ENCODE measurements at places on chromosomes 11 and 22.
A peak's percentile ranks its signal among the peaks of the same experiment; 100 is the strongest.

DNA sequence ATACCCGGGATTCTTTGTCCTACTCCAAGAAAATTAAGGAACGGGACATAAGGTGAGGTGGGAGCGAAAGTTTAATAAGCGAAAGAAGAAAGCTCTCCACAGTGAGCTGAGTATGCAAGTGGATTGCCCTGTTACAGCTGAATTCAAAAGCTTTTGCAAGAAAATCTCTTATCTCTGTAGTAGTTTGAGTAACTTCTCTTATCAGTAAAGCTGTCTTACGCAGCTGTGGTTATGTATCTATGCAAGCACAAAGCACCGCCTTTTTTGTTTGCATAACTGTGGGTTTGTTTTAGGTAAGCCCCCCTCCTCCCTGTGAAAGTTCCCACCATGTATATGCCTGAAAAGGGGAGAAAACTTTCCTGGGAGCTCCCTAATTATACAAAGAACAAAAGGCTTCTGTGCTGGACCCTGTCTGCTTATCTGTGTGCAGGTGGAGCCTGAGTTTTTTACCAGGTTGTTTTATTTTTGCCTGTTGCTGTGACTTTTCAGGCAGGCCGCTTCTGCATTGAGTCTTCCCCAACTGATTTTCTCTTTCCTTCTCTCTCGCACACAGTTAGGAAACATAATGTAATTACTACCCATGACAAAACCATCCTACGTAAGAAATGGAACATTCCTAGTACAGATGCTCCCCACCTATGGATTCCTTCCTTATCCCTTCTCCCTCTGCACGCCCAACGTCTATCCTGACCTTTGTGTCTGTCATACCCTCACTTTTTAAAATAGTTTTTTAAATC is 837 bp upstream of the PLAAT5 start:
- DNase-seq: no peak

DNA sequence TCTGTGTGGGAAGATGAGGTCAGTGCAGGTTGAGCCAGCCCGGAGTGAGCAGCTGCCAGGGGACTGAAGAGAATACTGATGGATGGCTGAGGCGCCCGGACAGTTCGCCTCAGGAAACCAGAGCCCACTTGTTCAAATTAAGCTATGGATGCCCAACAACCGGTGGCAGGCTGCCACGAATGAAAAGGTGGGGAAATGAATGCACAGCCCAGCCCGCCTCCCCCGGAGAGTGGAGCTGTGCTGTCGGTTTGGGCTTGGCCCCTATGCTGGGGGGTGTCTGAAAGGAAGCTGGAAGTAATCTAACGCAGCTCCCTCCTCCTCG is 21.9 kb downstream of the HSPA8 start:
- no peak for DNase-seq

- DNase-seq: no peak
Observed at GRCh38 chr11:45150301-45150700, 3.9 kb downstream of the PRDM11 start.

- peak; percentile 17 for DNase-seq
Observed at GRCh38 chr22:46936378-46936903, 174.0 kb downstream of the TBC1D22A start.

- DNase-seq: peak; percentile 14
Observed at GRCh38 chr22:49979587-49980264, 19.2 kb downstream of the PIM3 start.

GRCh38 chr11:733072-733471 is 14.2 kb upstream of the TALDO1 start:
- no peak for DNase-seq

DNA sequence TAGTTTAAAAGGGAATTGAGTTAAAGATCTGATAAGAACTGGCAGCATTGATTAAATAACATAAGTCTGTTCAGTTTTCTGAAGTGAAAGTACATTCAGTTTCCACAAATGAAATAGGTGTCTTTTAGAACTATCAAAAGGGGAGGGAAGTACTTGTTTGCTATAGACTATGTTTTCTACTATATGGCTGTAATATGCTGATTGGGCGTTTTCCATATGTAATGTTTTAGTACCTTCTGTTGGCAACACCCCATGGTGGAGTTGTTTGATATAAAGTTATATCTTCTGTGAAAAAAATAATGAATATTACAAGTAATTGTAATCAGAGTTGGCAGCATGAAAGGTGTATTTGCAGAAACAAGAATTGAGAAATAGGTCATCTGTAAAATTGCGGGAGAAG is 237.6 kb downstream of the JRKL start:
- DNase-seq: no peak

- DNase-seq: peak; percentile 53
Observed at GRCh38 chr11:134412203-134413042, at the start of gene B3GAT1. TSS of gene B3GAT1 (minus strand) at chr11:134412242. CDS start at chr11:134387659, 24,583 bp downstream.

DNA sequence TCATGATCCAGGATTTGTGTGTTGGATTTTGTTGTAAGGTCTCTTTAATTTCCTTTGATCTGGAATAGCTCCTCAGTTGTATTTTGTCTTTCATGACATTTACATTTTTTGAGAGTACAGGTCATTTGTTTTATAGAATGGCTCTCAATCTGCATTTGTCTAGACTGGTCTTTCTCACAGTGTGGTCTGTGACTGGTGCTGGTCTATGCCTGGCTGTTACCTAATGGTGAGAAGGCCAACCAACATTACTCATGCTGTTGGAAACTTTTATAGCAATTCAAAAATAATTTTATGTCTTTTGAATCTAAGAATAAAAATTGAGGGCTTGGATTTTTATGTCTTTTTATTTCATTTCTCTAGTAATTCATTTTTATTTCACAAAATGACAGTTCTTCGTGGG is 3.9 kb upstream of the NCR3LG1 start:
- no peak for DNase-seq

- no peak for DNase-seq
Observed at GRCh38 chr11:81030186-81030585, 1589.4 kb upstream of the TENM4 start.

DNA sequence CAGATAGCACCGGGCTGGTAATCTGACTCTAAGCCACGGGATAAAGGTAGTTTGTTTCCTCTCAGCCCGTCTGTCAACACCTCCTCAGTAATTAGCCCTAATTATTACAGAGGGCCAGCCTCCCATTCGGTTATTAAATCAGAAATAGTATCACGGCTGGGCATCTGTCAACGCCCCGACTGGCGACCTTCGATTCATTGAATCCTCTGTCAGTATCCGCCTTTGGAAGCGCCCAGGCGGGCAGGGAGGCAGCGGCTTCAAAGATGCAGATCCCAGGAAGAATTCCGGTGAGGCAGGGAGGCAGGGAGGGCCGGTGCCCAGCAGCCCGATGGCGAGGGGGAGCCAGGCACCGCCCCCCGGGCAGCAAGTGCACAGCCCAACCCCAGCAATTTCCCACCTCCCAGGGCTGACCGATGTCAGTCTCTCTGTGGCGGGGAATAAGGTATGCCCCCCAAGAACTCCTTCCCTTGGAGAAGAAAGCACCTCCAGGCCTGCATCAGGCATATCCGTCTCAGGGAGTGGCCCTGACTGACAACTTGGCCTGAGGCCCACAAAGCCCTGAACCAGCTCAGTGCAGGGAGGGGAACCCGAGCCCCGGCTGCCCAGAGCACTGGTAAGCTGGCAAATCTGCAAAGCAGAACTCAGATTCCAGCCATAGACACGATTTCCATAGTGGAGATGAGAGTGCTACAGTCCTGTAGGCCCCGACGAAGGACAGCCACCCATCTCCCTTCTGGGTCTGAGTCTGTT is 11.4 kb downstream of the GNB1L start:
- DNase-seq: no peak

GRCh38 chr22:44583061-44583760 is 85.2 kb upstream of the RTL6 start:
- DNase-seq: no peak

DNA sequence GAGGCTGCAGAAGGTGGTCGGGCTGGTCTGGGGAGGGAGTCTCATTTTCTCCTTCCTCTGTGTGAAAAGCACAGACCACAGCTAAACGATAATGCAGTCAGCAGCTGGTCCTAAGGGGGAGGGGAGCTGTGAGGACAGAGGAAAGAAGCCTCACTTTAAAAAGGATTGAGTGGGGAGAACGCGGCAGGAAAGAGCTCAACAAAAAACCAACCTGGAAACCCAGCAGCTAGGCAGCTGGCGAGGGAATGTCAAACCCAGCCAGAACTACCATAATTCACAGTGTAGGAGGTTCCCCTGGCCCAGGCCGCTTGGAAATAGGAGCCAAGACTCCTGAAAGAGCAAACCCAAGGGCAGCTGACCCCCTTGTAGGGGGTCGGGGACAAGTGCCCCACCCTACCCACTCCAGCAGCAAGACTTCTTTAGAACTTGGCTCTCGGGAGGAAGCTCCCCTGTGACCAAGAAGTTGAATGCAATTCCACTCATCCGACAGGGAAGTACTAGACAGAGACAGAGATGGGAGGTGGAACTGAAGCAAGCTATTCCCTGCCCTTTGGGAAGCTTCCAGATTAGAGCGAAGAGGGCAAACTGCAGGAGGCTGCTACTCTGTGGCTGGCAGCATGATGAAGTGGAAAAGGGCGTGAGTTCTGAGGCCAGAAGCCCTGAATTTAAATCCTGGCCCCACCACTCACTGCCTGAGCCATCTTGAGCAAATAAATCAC is 16.5 kb upstream of the DGKZ start:
- DNase-seq: peak; percentile 77

DNA sequence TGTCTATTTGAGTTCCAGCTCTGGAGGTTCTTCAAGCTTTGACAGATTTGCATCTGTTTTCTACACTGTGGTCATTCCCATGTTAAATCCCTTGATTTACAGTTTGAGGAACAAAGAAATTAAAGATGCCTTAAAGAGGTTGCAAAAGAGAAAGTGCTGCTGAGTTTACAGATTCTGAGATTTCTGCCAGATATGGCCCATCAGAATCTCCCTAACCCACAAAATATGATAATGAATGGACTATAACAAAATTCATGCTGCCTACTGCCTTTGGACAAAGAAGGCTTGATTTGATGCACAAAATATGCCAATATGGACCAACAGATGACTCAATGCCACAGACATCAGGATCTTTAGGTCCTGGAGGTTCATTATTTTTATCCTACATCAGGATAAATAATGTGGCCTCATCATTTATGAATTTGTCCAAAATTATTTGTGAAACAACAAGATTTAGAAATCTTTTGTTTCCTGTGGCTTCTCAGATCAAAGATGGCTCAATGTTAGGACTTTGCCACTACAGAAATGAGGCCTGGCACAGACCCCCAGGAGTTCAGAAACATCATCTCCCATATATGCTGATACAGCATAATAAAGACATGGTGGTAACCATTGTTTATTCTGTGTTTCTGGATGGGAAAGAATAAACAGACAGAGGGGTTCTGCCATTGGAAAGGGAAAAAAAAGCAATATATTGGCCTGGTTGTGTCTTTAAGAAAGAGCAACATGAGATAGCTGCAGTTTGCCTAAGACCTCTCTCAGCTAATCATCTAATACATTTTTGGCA is 6.7 kb downstream of the OR5AN1 start:
- no peak for DNase-seq

DNA sequence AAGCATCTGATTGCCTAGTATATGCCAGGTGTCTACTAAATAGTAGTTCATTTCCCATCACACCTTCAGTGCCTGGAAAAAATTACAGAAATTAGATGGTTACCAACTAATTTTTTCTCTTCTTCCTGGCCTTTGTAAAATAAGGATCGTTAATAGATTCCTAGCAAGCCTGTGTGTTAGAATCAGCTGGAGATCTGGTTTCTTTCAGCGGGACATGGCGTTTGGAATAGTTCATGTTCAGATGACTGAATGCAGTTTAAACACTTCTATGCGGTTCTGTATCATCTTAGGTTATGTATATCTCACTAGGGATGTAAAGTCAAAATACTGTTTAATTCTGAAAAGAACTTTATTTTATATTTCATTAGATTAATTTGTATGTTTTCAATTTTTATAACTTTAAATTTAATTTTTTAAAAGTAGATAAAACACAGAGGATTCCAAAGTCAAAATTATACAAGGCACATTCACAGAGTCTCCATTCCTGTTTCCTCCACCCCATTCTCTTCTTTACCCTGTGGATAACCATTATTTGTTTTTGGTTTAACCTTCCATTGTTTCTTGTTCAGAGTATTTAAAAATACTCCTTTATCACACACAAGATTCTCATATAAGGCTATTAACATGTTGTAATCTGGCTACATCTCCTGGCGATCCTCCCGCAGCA is 132.8 kb downstream of the ATXN10 start:
- DNase-seq: no peak

DNA sequence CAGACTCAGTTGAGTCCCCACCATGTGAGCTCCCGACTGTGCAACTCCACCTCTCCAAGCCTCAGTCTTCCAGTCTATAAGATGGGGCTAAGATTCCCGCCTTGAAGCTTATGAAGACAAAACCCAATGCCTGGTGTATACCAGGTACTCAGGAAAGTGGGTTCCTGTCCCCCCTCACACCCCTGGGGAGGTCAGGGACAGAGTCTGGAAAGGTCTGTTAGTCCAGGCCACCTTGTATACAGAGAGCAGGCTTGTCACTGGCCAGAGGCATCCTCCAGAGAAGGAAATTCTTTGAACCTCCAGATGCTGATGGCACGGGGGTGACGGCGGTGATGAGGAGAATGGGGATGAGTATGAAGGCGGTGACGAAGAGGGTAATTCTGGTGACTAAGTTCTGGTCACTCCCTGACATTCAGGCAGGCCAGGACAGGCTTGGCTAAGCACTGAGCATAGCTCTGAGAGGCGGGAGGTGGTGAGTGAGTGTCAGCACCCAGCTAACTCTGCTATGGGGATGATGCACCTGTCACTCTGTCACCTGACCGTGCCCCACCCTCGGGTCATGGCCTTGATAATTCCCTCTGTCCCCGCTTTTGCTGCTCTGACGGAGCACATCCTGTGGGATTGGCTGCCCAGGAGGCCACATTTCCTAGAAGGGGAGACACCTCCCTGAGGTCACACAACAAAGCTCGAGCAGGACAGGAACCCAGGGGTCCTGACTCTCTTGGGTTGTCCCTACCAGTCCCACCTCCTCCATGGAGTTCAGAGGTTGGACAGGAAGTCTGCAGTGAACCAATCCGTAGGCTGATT is 30.9 kb upstream of the CSNK1E start:
- no peak for DNase-seq

DNA sequence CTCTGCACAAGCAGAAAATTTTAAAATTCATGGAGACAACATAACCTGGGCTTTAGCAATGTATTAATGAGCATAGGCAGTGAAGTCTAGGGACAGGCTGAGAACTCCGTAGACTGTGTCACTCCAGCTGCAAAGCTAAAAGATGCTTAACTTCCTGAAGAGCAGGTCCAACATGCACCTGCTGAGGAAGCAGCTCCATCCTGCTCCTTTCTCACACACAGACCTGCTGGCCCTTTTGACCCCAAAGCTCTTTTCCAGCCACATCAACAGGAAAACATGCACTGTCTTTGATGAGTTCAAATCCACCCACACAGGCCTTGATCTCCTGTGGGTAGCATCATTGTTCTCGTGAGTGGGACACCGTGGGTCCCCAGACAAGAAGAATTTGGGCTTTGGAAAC is 36.0 kb downstream of the SYN3 start:
- no peak for DNase-seq
